ENCODE measurements at places on chromosomes 7 and 10.

DNA sequence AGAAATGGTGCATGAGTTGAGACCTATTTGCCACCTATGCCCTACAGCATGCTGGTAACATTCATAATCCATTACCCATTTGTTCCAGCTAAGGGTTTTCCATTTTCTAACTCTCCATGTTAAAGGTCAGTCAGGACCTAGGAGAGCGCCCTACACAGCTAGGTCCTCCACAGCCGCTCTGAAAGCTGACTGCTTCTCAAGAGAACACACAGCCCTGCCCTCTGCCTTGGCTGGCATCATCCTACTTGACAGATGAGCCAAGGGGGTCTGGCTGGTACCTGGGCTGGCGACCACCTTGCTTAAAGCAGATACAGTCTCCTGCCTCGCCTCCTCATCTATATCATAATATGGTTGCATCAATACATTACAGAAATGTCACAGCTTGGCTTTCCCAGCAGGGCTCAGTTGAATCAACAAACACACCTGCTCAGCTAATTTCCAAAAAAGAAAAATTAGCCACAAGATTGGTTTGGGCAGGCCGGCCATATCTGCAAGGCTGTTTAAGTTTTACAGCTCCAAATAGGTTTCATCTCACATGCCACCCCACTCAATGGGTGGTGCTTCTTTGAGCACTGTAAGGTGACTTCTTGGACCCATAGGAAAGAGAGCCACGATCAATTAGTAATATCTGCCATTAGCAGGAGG is 17.3 kb downstream of the TLL2 start:
- DNase-seq = no peak

DNA sequence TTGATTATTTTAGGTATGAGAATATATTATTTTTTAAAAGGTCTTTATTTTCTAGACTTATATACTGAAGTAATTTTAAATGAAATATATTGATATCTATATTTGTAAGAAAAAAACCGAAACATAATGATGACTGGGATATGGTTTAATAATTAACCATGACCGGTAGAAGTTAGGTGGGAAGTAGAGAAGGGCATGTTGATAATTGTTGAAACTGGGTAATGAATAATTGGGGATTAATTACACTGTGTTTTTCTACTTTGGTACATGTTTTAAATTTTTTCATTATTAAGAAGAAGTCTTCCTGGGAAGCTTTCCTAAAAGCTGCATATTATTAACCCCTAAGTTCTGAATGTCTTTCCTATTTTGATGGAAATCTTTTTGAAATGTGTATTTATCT is 16.3 kb downstream of the TSPAN12 start:
- no peak for DNase-seq

DNA sequence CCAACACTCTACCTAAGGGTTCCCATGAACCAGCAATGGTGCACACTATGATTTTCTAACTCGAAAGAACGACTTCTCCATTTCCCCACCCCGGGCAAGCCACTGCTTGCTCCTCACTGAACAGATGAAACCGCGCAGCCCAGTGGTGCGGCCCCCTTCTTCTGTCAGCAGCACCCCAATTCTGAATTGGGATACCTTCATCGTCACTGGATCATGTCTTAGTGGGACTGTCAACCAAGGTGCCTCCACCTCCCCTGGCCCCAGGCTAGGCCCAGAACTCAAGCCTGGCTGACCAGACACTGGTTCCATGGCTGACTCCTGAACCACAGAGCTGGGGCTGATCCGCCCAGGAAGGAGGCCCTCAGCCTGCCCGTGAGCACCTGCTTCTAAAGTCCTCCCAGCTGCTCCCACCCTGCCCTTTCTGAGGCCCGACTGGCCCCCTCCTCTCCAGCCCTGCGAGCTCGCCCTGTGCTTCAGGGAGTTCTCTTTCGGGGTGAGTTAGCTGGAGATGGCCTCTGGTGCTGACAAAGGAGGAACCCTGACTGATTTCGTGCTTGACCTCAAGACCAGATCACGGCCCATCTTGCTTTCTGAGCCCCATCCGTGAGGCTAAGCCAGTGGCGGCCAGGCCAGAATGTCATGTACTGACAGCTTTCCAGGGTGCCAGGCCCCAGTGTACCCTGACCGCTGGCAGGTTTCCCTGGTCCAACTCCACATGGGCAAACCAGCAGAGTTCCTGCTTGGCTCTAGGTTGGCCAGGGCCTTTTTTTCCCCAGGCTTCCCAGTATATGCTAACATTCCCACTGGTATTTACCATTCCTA is 44.5 kb downstream of the FAM53B start:
- no peak for DNase-seq

DNA sequence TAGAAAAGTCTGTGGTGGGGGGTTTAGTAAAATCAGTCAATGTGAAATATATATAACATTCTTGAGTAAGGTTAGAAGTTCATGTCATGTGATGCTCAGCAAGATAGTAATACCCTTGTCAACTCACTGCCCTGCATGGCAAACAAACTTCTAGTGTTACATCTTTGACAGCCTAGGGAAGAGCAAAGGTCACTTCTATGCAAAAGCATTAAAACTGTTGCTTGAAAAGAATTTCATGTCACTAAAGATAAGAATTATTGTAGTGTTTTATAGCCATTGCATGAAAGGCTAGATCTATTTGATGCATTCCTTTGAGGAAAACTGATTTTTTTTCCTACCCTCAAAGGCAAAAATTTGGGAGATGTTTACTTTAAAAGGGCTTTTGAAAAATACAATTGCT is 176.0 kb downstream of the SKAP2 start:
- DNase-seq = no peak

DNA sequence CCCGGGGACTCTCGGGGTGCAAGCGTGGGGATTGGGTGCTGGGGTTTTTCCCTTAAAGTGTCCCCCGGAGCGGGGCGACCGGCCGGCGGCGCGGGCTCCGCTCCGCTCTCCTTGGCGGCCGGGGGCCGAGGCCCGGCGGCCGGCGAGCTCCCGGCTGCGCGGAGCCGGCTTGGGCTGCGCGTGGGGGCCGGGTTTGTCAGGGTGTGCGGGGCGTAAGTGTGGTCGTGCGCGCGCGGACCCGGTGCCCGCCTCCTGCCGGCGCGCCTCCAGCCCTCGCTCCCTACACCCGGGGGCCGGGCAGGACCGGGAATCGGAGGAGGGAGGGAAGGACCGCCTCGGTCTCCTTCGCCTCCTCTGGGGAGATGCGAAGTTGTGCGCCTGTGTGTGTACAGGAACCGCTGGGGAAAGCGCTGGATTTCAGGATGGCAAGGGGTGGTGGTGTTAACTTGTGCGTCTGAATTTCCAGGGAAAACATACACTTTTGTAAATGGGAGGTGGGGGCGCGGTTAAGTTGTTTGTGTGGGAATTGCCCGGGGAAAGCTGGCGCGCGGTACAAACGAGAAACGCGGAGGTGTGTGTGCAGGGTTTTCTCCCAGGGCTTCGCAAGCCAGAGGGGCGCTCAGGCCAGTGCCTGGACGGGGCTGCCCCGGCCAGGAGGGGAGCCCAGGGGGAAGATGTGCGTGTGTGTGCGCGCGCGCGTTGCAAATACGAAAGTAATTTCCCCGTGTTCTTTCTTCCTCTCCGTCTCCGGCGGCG is 737 bp downstream of the ZMIZ1 start:
- peak; percentile 83 for DNase-seq

- DNase-seq = no peak
Measured at GRCh38 chr10:61592581-61592980, 70.1 kb upstream of the CABCOCO1 start.

DNA sequence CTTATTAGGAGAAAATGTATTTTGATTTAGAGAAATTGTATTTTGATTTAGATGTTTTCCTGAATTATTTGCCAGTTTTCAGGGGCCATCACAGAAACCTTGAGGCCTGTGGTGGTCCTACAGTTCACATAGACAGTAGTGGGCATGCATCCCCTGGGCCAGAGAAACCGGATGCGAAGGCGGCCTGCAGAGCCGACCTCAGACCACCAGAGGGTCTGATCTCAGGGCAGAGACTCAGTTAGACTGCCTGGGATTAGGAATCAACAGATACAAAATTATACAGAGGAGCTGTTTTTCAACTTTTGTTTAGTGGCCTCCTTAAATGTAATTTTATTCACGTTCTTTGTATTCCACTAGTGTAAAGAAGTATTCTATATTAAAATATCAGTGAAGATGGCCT is 158.4 kb downstream of the PAXIP1 start:
- DNase-seq = no peak

All from coronary artery (tissue), 2 donors.